ENCODE measurements at places on chromosomes 1 and 21.
A peak's percentile ranks its signal among the peaks of the same experiment; 100 is the strongest.

DNA sequence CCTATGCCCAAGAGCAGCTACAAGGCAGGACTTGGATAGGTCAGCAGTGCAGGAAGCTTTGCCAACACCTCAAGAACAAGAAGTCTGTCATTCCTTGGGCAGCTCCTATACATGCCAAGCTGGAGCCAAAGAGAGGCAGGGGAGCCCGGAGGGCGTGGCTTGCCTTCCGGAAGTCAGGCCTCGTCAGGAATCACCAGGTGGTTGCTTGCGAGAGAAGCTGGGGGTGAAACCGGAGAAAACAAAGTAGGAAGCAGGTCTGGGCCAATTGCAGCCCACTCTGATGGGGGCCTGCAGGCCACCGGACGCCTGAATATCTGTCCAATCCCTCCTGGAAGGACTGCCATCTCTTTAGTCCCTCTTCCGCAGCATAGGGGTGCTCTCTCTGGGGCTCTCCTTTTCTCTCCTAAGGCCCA, 794 bp upstream of the FAM76A start:
- peak; percentile 88 for DNase-seq

- peak; percentile 82 for DNase-seq
Measured at GRCh38 chr1:29802181-29803068, 566.1 kb downstream of the PTPRU start.

GRCh38 chr1:91679446-91679845, 178.8 kb downstream of the CDC7 start:
- no peak for DNase-seq

- DNase-seq: no peak
Measured at GRCh38 chr1:64006276-64007051, 197.0 kb upstream of the UBE2U start.

- no peak for DNase-seq
Measured at GRCh38 chr21:42478504-42478903, 17.5 kb downstream of the RSPH1 start.

DNA sequence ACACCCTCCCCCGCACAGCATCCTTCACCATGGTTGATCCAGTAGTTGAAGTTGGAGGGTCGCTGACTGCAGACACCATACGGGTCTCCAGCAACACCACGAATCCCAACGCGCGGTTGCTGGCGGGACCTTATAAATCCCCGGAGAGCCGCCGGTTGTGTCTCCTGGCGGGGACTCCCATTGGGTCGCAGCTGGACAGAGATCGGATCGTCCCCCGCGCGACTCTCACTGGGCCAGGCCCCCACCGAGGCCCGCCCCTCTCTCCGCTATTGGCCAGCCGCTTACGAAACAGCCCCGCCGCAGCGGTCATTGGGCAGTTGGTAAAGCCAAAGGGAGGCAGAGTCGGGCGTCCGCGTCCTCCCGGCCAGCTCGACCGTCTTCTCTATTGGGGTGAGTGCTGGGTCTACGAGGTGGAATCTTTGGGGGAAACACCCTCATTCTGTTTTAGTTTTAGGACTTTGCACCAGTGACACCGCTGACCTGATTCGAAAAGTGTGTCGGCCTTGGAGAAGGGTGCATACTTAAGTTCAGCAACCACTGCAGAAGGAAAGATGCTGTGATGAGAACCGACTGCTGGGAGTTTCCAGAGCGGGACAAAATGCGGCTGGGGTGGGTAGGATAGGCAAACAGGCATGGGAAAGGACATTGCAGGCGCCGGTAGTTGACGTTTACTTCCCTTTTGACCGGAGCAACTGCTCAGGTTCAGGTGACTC, 27.4 kb downstream of the RABIF start:
- DNase-seq: peak; percentile 94

DNA sequence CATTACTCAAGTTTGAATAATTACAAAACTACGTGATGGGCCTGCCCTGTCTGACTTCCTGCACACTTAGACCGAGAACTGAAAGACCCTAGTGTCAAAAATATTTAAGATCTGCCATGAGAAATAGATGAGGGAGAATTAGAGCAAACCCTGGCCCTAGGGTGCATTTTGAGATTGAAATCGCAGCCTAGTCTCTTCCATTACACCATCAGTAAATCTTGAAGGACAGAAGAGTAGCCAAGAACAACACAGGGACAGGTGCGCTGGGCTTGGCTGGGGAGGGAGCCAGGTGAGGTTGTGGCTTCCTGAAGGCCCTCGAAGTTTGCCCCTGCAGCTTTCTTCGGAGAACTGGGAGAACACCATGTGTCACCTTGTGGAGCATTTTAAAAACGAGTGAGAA, 36.7 kb upstream of the KIF26B start:
- no peak for DNase-seq

DNA sequence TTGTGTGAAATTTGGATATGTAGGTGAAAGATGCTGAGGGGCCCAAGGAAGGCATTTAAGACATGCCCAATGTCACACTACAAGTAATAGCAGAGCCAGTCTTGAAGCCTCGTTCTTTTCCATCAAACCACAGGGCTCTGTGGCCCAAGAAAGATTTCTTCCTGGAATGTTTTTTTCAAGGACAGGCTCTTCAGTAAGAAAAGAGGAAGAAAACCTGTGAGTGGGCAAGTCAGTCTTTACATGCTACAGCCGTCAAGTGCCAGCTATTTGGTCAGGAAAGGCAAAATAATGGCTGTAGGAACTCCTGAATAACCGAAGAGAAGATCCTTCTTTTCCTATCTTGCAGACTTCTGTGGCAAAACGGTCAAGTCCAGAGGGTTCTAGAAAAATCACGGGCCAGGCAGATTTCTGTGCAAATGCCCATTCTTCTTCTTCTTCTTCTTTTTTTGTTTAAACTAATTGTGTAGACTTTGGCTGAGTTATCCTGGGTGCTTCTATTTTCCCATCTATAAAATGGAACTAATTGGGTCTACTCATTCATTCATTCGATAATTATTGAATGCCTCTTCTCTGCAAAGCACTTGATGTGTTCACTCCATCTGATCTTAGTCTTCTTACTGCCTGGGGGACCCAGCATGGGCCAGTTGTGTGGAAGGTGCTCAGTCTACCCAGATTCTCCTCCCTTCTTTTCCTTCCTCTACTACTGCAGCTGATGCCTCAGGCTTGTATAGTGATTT, 1.9 kb upstream of the ID3 start:
- no peak for DNase-seq

DNA sequence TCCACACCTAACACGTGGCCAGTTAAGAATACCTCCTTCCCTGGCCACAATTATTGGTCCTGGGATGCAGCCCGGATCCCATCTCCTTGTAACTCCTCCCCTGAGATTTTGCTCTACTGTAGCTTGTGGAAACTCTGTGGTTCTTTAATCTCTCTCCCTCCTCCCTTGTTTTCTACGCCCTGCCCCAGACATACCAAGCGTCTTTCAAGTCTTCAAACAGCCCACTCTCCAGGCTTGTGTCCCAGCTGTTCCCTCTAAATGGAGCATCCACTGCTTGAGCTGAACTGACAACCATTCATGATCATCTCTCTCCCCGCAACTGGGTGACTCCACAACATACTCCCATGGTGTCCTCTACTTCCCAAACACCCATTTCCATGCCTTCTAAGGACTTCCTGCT, 111.6 kb downstream of the SIPA1L2 start:
- DNase-seq: no peak

DNA sequence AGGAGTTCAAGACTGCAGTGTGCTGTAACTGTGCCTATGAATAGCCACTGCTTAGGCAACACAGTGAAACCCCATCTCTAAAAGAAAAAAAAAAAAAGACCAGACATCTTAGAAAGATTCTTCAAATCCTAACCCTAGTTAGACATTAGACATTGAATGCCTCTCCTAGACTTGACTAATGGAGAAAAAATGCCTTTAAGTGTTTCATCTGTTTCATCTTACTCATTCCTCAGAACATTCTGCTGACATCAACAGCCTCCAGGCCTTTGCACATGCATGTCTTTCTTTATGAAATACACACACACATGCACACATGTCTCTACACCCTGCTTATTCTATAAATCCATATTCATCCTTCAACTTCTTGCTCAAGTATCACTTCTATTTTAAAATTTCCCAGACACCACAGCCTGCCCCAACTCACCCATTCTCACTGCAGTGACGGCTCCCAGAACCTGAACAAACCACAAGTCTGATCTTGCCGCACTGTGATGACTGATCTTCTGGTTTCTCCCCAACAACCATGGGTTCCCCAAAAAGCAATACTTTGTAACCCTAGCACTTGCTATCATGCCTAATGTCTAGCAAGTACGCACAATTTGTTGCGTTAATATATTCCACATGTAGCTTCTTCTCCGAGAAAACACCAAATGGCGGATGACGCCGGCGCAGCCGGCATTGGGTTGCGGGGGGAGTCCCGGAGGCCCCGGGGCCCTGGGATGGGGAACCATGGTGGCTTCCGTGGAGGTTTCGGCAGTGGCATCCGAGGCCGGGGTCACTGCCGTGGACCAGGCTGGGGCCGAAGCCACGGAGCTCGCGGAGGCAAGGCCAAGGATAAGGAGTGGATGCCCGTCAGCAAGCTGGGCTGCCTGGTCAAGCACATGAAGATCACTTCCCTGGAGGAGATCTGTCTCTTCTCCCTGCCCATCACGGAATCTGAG, 37.4 kb downstream of the LRRC52 start:
- no peak for DNase-seq

GRCh38 chr1:236716160-236716559, 29.9 kb downstream of the ACTN2 start:
- DNase-seq: no peak

DNA sequence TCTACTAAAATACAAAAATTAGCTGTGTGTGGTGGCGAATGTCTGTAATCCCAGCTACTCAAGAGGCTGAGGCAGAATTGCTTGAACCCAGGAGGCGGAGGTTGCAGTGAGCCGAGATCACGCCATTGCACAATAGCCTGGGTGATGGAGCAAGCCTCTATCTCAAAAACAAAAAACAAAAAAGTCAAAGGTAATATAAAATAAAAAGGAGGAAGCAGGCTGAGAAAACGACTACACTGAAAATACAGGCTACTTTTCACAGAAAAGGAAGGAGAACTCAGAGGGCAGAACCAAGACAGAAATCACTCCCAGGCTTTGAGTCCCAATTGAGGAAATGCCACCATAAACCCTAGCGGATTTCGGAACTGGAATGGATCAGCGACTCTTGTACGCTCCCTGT, 5.9 kb upstream of the A3GALT2 start:
- DNase-seq: no peak

- DNase-seq: no peak
Measured at GRCh38 chr1:12539705-12540579, 78.1 kb downstream of the DHRS3 start.

DNA sequence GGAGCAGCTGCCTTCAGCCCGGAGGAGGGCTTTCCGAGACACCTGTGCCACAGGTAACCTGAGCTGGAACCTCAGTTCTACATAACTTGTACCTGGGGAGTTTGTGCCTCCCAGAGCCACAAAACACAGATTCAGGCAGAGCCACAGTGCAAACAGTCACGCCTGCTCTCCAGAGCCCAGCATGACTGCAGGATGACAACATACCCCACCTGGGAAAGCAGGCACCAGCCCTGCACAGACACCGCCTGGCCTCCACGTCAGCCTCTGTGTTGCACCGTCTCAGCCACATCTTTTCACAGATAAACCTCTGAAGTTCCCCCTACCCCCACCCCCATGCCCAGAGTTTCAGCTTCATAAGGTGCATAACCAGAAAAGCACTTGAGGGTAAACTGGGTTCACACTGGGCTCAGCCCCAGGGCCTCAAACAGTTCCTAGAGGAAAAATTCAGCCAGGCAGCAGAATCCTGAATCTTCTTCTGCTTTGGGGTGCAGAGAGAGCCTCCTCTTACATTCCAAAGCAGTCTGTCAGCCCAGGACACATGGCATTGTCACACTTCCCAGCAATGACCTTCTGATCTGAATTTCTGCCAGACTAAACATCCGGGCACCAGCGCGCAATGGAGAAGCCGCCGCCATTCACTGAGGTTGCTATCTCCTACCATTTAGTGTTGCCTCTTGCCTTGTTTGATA, 229.5 kb downstream of the TOMM20 start:
- no peak for DNase-seq

DNA sequence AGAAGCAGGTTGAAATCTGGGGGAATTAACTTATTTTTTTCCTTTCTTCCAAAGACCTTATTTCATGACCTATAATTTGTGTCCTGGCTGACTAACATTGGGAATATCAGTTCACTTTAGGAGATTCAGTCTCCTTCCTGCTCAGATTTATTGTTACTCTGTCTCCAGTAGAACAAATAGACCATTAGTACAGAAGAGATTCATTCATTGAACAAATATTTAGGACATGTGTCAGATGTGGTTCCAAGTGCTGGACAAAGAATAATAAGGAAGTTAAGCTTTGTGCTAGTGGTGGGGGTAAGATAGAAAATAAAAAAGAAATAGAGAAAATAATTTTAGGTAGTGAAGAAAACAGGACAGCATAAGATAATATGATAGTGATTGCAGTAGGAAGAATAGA, 20.3 kb downstream of the ZMYM4 start:
- DNase-seq: no peak

GRCh38 chr1:14660801-14661200, 62.3 kb downstream of the KAZN start:
- DNase-seq: no peak

DNA sequence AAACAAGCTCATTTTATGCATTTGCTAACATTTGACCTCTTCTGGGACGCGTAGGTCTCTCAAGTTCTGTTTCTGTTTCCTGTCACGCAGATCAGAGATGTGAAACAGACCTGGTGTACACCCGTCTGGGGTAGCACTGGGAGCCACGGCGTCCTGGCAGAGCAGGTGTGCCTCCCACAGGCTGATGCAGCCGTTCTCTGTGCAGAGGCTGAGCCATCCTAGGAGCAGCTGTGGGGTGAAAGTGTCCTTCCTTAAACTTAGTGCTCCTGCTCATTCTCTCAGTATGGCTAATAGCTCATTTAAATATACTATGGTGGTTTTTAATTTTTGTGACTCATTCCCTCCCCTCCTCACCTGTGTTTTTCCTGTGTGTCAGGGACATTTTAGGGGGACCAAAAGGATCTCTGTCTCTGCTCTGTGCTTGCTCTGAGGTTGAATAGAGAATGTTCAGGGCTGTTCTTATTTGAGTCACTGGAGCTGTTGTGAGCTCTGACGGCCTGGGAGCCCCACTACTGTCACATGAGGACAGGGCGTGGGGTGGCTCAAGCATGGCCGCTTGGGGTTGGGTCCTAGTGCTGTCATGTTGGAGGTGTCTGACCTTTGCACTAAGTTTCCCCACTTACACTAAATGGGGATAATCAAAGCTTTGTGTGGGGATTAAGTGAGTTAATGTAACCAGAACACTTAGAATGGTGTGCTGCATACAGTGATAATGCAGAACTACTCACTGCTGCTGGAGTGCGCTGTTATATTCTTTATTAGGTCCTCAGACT, 43.0 kb downstream of the GALNT2 start:
- DNase-seq: no peak

- DNase-seq: no peak
Measured at GRCh38 chr21:43689556-43690337, 29.2 kb upstream of the PDXK start.

DNA sequence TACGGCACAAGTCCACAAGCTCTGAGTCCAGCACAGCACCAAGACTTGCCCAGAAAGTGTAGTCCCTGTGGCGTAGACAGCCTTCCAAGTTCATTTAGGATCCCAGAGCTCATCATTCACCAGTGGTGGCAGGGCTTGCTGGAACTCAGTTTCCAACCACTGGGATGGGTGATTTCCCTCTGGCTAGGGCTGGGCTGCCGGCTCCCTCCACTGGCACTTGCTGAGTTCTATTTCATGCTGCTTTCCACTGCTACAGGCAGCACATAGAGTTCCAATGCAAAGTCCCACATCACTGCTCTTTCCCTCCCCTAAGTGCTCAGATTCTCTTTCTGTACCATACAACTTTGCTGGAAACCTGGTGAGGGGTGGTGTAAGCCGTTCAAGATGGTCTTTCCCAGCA, 510.3 kb upstream of the TMPRSS15 start:
- no peak for DNase-seq
